ENCODE measurements at places on chromosomes 2 and 18.

DNA sequence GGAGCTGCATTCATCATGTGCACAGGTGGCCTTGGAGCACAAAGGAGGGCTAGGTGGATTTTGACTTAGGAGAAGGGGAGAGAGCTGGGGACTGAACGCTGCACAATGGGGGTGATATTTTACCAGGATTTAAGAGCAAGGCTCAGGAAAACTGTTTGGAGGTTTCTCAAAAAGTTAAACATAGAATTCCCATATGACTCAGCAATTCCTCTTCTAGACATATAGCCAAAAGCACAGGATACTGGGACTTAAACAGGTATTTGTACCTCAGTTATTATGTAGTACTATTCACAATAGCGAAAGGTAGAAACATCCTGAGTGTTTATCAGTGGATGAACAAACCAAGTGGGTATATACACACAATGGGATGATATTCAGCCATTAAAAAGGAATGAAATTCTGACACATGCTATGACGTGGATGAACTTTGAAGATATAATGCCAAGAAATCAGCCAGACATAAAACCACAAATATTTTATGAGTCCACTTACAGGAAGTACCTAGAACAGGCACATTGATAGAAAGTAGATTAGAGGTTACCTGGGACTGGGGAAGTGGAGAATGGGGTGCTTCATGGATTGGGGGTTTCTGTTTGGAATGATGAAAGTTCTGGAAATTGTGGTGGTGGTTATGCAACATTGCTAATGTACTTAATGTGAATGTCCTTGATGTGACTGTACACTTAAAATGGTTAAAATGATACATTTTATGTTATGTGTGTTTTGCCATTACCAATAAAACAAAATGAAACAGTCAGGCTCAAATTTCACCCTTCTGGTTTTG lies 216.9 kb downstream of the HAUS1 start:
- no peak for DNase-seq

- no peak for DNase-seq
Measured at GRCh38 chr2:85907671-85908157, 18.9 kb upstream of the ST3GAL5 start.

DNA sequence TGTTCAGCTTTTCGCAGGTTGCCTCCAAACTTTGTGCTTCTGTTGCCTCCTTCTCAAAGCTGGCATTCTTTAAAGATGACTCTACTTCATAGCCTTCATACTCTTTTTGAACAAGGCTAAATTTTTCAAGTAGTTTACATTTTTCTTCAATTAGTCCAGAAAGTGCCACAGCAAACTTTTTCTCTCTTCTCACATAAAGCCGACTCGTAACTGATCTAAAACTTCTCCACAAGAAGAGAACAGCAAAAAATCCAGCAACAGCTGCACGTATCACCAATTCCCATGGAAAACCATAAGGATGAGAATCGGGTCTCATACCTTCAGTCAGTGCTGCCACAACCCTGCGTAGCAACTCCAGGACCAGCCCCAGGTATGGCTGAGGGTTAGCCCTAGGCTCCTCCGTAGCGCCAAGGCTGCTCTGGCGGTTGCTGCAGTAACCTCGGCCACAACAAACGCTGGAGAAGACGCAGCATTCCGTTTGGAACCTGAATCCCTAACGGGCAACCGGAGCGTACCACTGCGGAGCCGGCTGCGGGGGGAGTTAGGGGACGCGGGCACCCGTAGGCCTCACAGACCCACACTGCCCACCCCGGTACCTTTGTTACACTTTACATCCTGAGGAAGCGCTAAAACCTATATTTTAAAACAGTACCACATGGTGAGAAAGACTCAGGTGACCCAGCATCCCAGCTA lies at the start of gene CTAGE1:
Gene CTAGE1 (minus strand): TSS at position 420 of the 693 bp plus-strand sequence. CDS start 104 bp downstream, at position 316.
- no peak for DNase-seq

DNA sequence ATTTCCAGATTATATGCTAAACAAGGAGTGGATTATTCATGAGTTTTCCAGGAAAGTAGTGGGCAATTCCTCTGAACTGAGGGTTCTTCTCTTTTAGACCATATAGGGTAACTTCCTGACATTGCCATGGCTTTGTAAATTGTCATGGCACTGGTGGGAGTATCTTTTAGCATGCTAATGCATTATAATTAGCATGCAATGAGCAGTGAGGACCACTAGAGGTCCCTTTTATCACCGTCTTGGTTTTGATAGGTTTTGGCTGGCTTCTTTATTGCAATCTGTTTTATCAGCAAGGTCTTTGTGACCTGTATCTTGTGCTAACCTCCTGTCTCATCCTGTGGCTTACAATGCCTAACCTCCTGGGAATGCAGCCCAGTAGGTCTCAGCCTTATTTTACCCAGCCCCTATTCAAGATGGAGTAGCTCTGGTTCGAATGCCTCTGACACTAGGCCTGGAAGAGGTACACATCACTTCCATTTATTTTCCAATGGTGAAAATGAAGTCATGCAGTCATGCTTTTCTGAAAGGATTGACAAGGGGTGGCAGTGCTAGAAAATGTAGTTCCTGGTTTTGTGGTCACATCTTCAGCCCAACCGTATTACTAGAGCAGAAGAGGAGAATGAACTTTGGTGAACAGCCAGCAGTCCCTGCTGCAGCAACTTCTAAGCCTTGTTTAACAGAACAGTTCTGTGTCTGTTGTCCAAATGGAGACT lies 26.6 kb upstream of the ITGA4 start:
- DNase-seq: peak; percentile 15

GRCh38 chr2:237194081-237194480 lies 108.4 kb downstream of the COPS8 start:
- DNase-seq: no peak

DNA sequence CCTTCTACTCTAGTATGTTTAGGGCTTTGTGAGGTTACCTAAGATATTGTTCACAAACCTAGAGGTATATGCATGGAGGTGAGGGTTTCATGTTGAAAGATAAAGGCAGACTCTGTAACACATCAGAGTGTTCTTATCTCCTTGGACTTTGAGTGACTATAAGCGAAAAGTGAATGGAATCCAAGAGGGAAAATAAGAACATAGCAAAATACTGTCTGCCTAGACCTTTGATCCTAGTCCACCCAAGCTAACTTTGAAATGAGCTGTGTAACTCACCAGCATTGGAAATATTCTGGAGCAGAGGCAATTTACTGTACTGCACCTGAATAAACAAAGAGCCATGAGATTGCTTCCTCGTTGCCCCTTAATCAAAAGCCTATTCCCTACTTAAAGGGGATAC lies 28.2 kb upstream of the GALNT1 start:
- DNase-seq: no peak

- no peak for DNase-seq
Measured at GRCh38 chr2:112714836-112715631, 5.8 kb upstream of the NT5DC4 start.

- DNase-seq: peak; percentile 30
Measured at GRCh38 chr18:27017901-27018500, 152.5 kb upstream of the AQP4 start.

GRCh38 chr2:133541376-133541775 lies 26.9 kb downstream of the NCKAP5 start:
- no peak for DNase-seq

DNA sequence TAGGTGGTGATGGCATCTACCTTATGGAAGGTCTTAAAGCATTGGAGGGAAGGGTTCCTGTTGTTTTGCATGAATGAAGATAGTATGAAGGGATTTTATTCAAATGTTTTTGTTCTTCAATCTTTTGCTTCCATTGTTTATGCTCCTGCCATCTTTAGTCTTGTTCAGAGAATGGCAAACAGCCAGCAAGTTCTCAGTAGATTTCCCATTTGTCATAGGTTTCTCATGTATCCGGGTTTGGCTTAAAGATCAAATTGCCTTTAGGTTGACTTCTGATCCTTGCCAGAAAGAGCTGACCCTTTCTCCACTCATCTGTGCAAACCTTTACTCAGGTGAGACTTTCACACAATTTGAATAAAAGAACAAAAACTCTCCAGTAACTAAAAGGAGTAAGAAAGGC lies 44.2 kb upstream of the STAT4 start:
- DNase-seq: no peak

DNA sequence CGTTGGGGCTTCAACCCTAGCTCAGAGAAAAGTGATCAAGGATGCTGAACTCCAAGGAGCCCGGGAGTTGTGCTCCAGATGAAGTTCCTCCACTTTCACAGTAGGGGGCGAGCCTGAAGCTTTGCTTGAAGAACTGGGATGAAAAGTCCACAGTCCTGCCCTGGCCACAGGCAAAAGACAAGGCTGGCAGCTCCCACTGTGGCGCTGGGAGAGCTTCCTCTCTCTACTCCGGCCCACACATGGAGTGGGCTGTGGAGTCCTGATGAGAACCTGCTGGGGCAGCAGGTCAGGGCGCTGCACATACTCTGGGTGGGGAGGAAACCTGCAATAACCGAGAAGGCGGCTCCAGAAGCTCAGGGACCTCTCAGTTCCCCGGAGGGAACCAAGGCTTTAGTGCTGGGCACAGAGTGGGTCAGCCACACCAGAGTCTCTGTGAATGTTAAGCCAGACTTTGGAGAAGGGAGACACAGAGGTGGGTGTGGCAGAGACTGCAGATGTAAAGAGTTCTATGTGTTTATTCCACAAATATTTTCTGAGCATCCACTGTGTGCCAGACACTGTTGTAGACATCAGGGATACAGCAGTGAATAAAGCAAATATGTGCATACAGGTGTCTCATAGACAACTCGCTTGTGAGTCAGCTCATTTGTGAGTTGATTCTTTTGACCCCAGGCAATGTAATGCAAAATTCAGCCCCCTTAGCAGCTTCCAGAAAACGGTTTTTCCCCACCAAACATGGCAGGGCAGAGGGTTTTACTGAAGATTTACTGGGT lies 48.0 kb upstream of the MRPL33 start:
- no peak for DNase-seq

- no peak for DNase-seq
Measured at GRCh38 chr2:38323623-38324022, 53.5 kb downstream of the ATL2 start.

Data from NCI-H1694 (cell line).